ENCODE measurements at places on chromosomes 3 and 15.

GRCh38 chr15:42581272-42581730 is 5.9 kb downstream of the STARD9 start:
- no peak overlapping the region for H3K27ac ChIP-seq
- peak; percentile 66 for DNase-seq
- H3K4me3 ChIP-seq, result peak overlapping the region; percentile 34
- H3K4me1 ChIP-seq, result peaks cover 36% of the 10 kb centered on the region
- H3K36me3 ChIP-seq, result peaks cover 5% of the 10 kb centered on the region
- H3K27me3 ChIP-seq, result no peaks in the 10 kb centered on the region

- H3K27ac ChIP-seq, result no peak overlapping the region
- H3K4me1 ChIP-seq, result no peaks in the 10 kb centered on the region
- H3K27me3 ChIP-seq, result no peaks in the 10 kb centered on the region
- H3K4me3 ChIP-seq, result no peak overlapping the region
- no peaks in the 10 kb centered on the region for H3K36me3 ChIP-seq
These were observed 285.8 kb downstream of the DIPK2A start for GRCh38 chr3:144257381-144257780.

DNA sequence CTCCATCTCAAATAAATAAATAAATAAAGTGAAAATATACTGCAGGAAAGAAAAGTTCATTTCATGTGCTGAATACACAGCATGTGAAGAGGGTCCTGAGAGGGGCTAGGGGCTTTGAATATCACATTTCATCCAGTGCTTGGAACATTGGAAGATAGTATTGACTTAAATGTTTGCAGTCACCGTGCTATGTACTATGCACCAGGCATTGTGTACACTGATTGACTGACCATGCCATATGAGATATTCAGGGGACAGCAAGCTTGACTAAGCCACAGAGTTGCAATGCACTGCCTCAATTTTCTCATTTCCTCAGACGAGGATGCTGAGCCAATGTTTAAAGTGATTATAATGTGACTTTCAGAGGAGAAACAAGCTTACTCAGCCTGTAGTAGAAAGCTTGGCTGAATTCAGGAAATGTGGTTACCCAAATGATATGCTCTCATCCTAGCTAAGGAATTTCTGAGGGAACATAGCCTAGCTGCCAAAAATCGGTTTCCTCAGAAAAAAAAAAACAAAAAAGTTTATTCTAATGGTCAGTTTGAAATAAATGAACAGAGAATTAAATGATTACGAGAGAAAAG is 557.9 kb downstream of the FGF12 start:
- H3K4me3 ChIP-seq, result no peak overlapping the region
- no peaks in the 10 kb centered on the region for H3K4me1 ChIP-seq
- no peaks in the 10 kb centered on the region for H3K36me3 ChIP-seq
- no peaks in the 10 kb centered on the region for H3K27me3 ChIP-seq
- H3K27ac ChIP-seq, result no peak overlapping the region
- DNase-seq, result no peak

DNA sequence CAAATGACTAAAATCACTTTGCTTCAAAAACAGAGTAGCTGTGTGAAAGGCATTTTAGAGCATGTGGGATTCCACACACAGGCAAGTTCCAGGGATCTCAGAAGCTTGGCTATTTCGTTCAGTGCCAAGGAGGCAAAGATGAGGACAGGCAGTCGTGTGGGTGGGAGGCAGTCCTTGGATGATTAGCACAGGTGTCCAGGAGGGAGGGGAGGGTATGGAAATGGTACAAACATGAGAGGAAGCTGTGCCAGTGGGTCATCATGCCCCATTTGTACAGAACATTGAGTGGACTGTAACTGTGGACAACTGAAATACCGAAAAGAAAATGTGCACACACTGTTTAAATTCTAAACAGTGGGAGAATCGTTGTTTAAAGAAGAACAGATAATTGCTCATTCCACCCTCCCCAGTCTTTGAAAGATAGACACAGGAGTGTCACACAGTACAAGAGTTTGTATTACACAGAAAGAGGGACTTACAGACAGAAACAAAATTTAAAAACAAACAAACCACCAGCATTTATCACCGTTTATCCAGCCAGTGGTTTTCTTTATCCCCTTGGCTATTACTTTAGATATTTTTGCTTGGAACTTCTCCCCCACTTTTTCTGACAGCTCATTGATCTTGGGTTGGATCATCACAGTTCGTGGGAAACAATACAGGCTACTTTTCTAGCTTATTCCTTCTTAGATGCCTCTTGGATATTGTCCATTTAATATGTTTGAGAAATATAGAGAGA is 122.9 kb downstream of the GREM1 start:
- DNase-seq, result no peak
- H3K27ac ChIP-seq, result 0 out of 2 replicates have a peak overlapping the region, but pooled peaks have one; percentile 2
- peaks cover 42% of the 10 kb centered on the region for H3K4me1 ChIP-seq
- H3K27me3 ChIP-seq, result no peaks in the 10 kb centered on the region
- H3K36me3 ChIP-seq, result no peaks in the 10 kb centered on the region

GRCh38 chr3:177110386-177110785 is 86.9 kb downstream of the TBL1XR1 start:
- no peaks in the 10 kb centered on the region for H3K36me3 ChIP-seq
- H3K27me3 ChIP-seq, result no peaks in the 10 kb centered on the region
- no peak overlapping the region for H3K27ac ChIP-seq
- H3K4me1 ChIP-seq, result no peaks in the 10 kb centered on the region
- no peak for DNase-seq

DNA sequence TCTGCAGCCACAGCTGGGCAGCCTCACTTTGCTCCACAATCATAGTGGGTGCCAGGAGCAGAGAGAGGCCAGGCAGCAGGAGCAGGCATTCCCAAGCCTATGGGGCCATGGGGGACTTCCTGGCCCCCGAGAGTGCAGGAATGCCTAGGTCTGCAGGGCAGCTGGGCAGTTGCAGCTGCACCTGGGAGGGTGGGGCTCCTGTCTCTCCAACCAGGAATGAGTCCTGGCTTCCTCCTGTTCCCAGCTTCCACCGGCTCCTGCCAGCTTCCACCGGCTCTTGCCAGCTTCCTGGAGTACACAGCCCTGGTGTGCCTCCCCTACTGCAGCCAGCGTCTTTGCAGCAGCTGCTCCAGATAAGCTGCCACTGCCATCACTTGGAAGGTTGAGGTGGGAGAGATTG is 86.3 kb upstream of the CDV3 start:
- no peak for DNase-seq
- no peak overlapping the region for H3K27ac ChIP-seq
- no peaks in the 10 kb centered on the region for H3K36me3 ChIP-seq
- H3K27me3 ChIP-seq, result no peaks in the 10 kb centered on the region
- no peak overlapping the region for H3K4me3 ChIP-seq
